ENCODE measurements at places on chromosomes 16 and 17.
A peak's percentile ranks its signal among the peaks of the same experiment; 100 is the strongest.

DNA sequence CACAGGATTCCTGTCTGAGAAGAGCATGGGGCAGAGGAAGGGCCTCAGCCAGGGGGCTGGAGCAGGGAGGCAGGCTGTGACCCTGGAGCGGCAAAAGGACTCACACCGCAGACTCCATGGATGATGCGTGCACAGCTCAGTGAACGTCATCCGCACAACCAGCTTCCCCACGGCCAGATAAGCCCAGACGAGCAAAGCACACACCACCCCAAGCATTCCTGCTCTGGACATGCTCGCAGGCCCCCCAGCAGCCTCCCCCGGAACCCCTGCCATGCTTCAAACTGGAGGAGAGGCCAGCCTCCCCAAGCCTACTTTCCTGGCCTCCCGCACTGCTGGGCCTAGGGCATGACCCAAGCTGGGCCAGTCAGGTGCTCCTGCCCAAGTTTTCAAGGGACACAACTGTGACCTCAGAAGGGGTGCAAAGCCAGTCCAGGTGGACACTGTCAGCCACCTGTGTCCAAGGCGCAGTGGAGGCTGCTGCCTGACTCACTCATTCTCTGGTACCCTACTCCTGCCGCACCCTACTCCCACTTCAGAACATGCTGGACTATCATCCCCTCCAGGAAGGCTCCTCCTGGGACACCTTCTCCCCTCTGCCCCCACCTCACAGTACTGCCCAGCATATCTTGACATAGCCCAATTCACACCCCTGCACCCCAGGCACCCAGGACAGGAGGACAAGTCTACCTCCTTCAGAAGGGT lies 4.8 kb downstream of the BCAR1 start:
- DNase-seq: no peak

GRCh38 chr16:57483725-57484514 lies 2.4 kb downstream of the DOK4 start:
- DNase-seq: no peak

- peak; percentile 77 for DNase-seq
Measured at GRCh38 chr16:29943846-29944799, 17.8 kb upstream of the TMEM219 start.

DNA sequence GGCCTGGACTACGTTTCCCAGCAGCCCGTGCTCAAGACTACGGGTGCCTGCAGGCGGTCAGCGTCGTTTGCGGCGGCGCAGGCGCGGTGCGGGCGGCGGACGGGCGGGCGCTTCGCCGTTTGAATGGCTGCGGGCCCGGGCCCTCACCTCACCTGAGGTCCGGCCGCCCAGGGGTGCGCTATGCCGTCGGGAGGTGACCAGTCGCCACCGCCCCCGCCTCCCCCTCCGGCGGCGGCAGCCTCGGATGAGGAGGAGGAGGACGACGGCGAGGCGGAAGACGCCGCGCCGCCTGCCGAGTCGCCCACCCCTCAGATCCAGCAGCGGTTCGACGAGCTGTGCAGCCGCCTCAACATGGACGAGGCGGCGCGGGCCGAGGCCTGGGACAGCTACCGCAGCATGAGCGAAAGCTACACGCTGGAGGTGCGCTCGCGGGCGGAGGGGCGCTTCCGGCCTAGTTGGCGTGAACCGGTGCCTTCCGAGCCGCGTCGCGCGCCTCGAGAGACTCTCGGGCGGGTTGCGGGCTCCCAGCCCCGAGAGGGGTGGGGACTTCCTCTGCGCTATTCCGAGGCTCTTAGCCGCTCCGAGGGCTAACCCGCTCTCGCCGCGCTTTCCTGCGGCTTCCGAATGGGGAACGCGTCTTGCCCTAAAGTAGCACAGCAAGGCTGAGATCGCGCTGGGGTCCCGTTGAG lies at the start of gene RBL2:
Gene RBL2 (plus strand): TSS at position 95 of the 689 bp plus-strand sequence. CDS start 86 bp downstream, at position 181.
- peak; percentile 96 for DNase-seq

DNA sequence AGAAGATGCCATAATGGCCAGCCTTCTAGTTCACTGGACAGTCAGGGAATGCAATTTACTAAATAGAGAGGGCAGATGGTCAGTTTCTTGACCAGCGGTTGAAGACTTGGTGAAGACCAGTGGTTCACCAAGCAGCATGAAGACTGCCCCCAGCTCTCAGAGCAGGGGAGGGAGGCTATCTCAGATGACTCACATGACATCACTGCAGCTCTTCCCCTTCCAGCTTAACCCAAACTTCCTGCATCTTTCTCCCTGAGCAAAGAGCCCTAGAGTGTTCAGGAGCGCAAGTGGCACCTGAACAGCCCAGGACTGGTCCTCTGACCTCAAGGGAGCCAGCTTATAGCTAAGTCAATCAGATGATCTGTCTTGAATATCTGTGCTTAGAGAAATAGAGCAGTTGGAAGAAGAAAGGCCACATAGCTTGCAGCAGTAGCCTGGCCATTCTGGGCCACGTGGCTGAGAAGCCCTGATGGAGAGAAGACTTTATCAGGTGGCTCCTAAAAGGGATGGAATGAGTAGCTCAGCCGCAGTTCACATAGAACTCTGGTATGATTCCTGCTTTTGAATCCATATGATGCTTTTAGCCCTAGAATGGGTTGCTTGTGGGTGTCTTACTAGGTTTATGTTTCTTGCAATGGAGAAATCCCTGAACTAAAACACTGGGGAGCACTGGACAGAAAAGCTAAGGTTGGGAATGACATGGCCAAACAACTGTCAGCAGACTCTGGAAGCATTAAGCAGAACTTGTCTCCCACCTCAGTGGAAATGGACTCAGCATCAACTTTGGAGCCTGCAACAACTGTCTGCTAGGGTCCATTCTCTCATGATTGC lies 392.1 kb upstream of the CCL2 start:
- no peak for DNase-seq

- no peak for DNase-seq
Measured at GRCh38 chr16:56911771-56912571, 20.0 kb upstream of the HERPUD1 start.

- DNase-seq: no peak
Measured at GRCh38 chr16:71826533-71827017, 17.9 kb upstream of the AP1G1 start.

DNA sequence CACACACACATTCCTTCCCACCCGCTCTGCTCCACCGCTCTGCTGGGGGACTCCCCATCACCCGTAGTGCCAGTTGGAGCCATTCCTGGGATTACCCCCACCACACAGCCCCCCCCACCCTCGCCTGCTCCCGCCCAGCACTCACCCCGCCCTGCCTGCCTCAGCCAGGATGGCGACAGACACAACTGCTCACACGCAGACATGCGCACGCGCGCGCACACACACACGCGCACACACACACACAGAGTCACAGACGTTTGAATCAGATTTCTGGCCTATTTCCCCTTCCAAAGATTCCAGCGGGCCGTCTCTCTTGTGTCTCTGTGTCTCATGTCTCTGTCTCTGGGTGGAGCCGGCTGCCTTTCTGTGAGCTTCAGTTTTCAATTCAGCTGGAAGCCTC lies 4.4 kb downstream of the CACNA1G start:
- no peak for DNase-seq

- no peak for DNase-seq
Measured at GRCh38 chr16:27232901-27233625, 29.7 kb downstream of the KDM8 start.

GRCh38 chr17:28796062-28796461 lies 46.5 kb downstream of the FAM222B start:
- DNase-seq: no peak

DNA sequence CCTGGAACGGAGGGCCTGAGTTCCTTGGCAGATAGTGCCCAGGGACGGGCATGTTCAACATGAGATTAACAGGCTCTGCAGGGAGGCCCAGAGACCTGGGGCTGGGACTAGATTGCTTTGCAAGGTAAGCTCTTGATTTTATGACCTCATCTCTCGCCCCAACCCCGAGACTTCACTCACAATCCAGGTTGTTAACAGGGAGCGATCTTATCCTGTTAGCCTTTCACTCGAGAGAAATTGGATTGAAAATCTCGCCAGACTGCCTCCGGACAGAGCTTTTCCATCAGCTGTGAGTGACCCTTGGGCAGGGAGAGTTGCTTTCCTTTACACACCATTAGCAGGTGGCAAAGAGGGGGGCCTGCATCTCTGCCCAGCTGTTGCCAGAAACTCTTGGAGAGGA lies 521.7 kb upstream of the EEF2KMT start:
- no peak for DNase-seq

DNA sequence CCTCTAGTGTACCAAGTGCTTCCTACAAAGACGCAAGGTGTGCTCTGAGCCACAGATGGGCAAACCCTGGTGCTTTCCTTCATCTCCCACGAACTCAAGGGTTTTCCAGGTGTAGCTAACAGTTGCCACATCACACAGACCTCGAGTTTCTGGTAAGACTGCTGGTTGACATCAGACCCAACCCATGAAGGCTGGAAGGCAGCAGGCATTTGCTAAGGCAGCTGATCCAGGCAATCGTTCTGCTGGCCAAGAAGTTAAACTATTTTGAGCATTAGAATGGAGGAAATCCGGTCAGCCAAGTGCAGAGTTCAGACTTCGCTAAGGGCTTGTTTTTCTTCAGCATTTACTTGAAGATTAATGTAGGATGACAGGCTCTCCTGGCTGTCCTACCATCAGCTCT lies 11.5 kb downstream of the HAS3 start:
- DNase-seq: no peak

- DNase-seq: no peak
Measured at GRCh38 chr17:78759203-78759968, 22.7 kb downstream of the CYTH1 start.

GRCh38 chr16:86401126-86401525 lies 109.2 kb upstream of the FOXF1 start:
- DNase-seq: no peak

DNA sequence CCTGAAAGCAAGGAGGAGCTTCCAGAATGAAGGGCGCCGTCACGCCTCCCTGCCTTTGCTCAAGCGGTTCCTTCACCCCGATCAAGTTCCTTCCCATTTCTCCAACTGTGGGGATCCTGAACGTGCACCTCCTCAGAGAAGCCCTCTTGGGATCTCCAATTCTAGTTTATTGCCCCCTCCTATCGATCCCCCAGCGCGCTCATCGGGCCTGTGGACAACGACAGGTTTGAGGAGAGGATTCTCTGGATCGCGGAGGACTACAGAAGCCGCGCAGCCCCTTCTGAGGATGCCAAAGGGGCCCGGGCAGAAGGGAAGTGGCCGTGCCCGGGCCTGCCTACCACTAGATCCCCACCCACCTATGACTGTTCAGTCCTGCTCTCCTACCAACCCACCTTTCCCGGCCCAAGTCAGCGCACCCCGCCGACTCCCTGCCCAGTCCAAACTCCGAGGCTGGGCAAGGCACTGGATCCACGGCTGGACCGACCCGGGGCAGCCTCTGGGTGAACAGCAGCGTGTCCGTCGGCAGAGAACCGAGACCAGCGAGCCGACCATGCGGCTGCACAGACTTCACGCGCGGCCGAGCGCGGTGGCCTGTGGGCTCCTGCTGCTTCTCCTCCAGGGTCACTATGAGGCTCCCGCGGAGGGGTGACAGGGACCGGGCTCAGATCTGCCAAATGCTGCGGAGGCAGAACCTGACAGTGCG lies 12.8 kb upstream of the CES3 start:
- peak; percentile 63 for DNase-seq
